ENCODE measurements at places on chromosomes 6 and 20.

- DNase-seq: no peak
Observed at GRCh38 chr20:61252601-61253263, 671 bp downstream of the CDH4 start.

GRCh38 chr6:168778201-168778600, 337.2 kb downstream of the SMOC2 start:
- no peak for DNase-seq

GRCh38 chr20:1094751-1095150, 23.7 kb upstream of the PSMF1 start:
- DNase-seq: no peak

GRCh38 chr20:64011366-64011779, 24.6 kb upstream of the C20orf204 start:
- DNase-seq: peak; percentile 8

- DNase-seq: no peak
Observed at GRCh38 chr20:19670829-19671228, 87.2 kb upstream of the RIN2 start.

GRCh38 chr20:22686097-22686496, 101.7 kb upstream of the FOXA2 start:
- DNase-seq: no peak

GRCh38 chr6:24430086-24430485, 27.4 kb downstream of the MRS2 start:
- DNase-seq: no peak

DNA sequence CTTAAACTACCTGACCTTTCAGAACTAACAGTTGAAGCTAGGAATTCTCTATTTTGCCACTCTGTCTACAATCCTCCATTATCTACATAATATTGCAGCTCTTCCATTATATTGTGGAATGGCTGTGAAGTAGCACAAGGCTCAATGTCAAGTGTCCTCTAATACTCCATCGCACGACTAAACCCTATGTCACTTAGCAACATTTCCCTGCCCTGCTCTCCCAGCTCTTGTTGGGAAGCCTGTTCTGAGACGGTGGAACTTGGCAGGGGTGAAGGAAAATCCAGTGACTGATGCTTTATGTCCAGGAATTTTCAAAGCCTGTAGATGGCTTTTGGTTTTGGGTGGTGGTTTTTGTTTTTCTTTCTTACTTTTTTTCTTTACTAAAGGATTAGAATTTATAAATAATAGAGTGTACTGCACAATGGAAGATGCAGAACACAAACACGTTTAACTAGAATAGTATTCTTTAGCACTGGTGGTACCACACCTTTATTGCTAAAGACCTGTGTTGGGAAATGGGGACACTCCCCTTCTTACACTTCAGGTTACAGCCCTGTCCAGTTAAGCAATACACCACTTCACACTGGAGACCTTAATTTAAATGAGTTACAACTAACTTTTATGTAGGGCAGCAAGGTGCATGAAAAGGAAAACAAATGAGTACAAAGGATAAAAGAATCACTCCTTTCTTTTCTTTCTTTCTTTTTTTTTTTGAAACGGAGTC, 20.7 kb upstream of the AMD1 start:
- DNase-seq: no peak

- DNase-seq: peak; percentile 38
Observed at GRCh38 chr20:1469925-1470571, 3.4 kb upstream of the NSFL1C start.

DNA sequence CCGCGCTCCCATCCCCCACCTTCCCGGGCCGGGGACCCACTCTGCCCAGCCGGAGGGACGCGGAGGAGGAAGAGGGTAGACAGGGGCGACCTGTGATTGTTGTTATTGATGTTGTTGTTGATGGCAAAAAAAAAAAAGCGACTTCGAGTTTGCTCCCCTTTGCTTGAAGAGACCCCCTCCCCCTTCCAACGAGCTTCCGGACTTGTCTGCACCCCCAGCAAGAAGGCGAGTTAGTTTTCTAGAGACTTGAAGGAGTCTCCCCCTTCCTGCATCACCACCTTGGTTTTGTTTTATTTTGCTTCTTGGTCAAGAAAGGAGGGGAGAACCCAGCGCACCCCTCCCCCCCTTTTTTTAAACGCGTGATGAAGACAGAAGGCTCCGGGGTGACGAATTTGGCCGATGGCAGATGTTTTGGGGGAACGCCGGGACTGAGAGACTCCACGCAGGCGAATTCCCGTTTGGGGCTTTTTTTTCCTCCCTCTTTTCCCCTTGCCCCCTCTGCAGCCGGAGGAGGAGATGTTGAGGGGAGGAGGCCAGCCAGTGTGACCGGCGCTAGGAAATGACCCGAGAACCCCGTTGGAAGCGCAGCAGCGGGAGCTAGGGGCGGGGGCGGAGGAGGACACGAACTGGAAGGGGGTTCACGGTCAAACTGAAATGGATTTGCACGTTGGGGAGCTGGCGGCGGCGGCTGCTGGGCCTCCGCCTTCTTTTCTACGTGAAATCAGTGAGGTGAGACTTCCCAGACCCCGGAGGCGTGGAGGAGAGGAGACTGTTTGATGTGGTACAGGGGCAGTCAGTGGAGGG, 2.8 kb downstream of the SOX4 start:
- DNase-seq: peak; percentile 8

- DNase-seq: peak; percentile 24
Observed at GRCh38 chr6:134373282-134373922, 55.5 kb upstream of the SGK1 start.

GRCh38 chr20:10602221-10602871, 71.5 kb downstream of the JAG1 start:
- no peak for DNase-seq
